Ovary (tissue), 10 donors: ENCODE measurements at places on chromosomes 5 and 9. TPM values are rescaled to one million over a fixed set of nuclear protein-coding genes. Genes with fewer than 3 reads are reported as not detected.

- no peak overlapping the region for H3K27ac ChIP-seq
- H3K4me3 ChIP-seq: no peak overlapping the region
Observed at GRCh38 chr9:113148781-113149510, 1.9 kb upstream of the SLC31A2 start.

GRCh38 chr5:142012186-142012785 lies 541 bp downstream of the GNPDA1 start:
- H3K27ac ChIP-seq: peak overlapping the region; percentile 91
- peak overlapping the region; percentile 78 for H3K4me3 ChIP-seq
- H3K4me1 ChIP-seq: no peaks in the 10 kb centered on the region
- DNase-seq: peak; percentile 45
- H3K36me3 ChIP-seq: no peaks in the 10 kb centered on the region

DNA sequence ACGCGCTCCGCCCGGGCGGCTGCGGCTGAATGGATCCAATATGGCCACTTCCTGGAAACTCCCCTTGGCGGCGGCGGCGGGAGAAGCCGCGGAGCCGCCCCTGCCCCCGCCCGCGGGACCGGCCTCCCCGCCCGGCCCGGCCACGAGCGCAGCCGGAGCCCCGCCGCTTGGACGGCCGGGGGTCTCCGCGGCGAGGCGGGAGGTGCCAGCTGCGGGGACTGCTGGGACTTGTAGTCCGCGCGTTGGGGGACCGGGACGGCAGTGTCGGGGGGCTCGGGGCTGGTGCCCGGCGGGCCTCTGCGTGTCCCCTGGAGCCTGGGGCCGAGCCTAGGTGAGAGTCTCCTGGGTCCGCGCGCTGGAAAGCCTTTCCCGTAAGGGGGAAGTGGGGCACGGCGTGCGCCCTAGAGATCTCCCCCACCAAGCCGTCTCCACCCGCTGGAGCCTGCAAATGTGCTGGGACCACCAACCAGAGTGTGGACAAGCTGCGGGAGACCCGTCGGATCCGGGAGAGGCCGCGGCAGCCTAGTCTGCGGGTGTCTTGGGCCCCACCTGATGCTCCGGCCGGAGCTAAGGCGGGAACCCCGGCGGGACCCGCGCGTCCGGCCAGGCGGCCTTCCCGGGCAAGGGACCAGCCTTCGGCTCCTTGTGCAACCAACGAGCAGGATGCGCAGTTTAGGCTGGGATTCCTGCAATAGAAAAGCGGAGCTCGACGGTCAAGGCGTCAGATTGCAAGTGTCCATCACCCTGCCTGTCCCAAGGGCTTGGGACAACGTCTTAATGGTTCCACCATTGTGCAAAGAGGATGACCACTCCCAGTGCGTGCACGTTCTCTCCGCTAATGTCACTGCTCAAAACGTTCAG lies at the start of gene SEPTIN8:
SEPTIN8 (minus strand) TSS at position 31 of the 861 bp plus-strand sequence. CDS start 102 bp downstream, outside the sequence.
- H3K36me3 ChIP-seq: no peaks in the 10 kb centered on the region
- peak; percentile 63 for DNase-seq
- H3K4me3 ChIP-seq: peak within 1 kb of the TSS; percentile 80
- H3K4me1 ChIP-seq: peaks cover 5% of the 10 kb centered on the region
- H3K27me3 ChIP-seq: no peaks in the 10 kb centered on the region

DNA sequence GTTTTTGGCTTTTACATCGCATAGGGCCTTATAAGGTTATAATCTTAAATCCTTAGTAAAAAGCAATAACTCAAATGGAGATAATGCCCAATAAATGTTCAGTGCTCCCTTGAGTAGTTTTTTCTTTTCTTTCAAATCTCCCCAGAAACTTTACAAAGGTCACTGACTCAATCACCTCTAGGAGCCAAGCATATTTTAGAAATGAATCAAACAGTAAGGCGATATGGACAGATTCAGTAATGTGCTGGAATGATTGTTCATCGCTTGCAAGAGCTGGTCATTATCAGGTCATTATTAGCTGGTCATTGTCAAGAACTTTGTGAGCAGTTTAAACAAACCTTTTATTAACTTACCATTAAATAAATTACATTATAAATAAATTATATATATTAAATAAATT lies 130.4 kb upstream of the SLIT3 start:
- H3K4me1 ChIP-seq: no peaks in the 10 kb centered on the region
- H3K27me3 ChIP-seq: no peaks in the 10 kb centered on the region
- no peaks in the 10 kb centered on the region for H3K36me3 ChIP-seq
- H3K27ac ChIP-seq: no peak overlapping the region
- no peak for DNase-seq

DNA sequence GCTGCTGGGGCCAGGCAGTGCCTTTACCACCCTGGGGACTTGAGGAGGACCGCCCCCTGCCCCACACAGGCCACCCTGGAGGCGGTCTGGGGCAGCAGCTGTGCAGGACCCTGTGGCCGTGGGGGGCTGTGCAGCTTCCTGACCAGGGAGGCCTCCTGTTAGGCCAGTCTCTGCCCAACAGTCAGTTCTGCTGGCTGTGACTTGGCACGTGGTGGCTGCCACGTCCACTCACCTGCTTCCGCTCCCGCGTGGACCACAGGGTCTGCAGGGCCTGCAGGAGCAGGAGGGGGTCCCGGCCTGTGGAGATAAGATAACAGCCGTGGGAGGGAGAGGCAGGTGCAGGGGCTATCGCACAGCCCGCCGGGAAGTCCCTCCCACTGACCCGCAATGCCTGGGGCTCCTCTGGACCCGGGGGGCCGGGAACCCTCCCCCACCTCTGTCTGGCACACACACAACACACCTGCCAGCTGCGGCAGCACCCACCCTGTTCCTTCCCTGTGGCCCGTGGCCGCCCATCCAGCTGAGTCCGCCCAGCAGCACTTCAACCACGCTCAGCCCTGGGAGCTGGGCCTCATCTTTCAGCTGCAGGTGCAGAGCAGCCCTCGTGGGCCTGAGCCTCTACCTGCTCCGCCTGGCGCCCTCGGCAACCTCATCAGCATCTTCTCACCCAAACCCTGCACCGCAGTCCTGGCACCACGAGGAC lies 39.7 kb downstream of the EXD3 start:
- DNase-seq: peak; percentile 25
- H3K4me1 ChIP-seq: no peaks in the 10 kb centered on the region
- H3K4me3 ChIP-seq: no peak overlapping the region

Gene NUTM2G
- total RNA-seq: not detected

Gene PCDHGA12
- total RNA-seq: 8.5 TPM

Gene ZNF608
- 11.1 TPM for total RNA-seq

GRCh38 chr9:91948101-91948596 lies 1.9 kb downstream of the ROR2 start:
- peak overlapping the region; percentile 49 for H3K4me3 ChIP-seq
- H3K36me3 ChIP-seq: no peaks in the 10 kb centered on the region
- peaks cover 7% of the 10 kb centered on the region for H3K4me1 ChIP-seq
- peak; percentile 47 for DNase-seq
- no peak overlapping the region for H3K27ac ChIP-seq

- no peaks in the 10 kb centered on the region for H3K27me3 ChIP-seq
- H3K36me3 ChIP-seq: no peaks in the 10 kb centered on the region
- H3K4me1 ChIP-seq: no peaks in the 10 kb centered on the region
- no peak overlapping the region for H3K4me3 ChIP-seq
- H3K27ac ChIP-seq: no peak overlapping the region
Observed at GRCh38 chr5:2747363-2748162, 3.9 kb downstream of the IRX2 start.

Gene CTNND2
- 2.3 TPM for total RNA-seq

DNA sequence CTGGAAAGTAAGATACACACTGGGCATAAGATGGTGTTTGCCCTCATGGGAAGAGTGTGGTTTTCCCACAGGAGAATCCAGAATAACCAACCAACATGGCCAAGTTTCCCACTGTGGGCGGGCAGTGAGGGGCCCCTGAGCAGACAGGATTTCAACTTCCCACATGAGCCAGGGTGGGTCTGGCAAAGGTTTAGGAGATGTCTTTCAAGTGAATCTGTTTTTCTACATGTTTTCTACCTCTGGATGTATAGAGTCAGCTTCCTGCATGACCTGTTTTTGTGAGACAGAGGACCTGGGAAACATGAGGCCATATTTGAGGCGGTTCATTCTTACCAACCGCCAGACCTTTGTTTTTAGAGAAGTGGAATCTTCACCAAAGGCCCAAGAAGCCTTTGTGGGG lies 100.5 kb downstream of the TLE4 start:
- no peak overlapping the region for H3K27ac ChIP-seq
- H3K4me1 ChIP-seq: peaks cover 9% of the 10 kb centered on the region
- no peaks in the 10 kb centered on the region for H3K27me3 ChIP-seq
- H3K4me3 ChIP-seq: no peak overlapping the region
- no peaks in the 10 kb centered on the region for H3K36me3 ChIP-seq

DNA sequence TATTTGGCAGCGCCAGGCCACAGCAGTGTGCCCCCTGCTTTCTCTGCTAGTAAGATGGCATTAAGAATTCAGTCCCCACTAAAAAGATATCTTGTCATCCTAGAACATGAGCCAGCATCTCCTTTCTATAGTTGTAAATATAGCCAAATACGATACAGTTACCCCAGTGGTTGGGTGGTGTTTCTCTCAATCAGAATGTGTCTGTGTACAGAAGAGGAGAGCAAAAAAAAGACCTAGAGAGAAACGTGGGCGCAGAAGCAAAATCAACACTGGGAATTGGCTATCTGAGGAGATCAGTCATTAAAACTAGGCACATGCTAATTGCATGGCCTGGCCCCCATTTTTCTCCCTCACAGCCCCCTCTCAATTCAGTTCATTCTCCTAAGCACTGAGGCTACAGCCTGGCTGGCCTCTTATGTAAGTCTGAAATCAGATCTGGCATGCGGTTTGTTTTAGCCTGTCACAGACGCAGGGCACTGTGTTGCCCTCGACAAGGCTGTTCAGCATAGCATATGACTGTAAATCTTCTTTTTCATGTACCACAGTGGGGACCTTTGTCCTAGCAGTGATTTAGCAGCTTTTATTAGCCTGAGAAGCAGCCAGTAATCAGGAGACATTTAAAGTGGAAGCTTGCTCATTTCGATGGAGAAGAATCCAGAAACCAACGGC lies 57.8 kb downstream of the RORB start:
- H3K27me3 ChIP-seq: no peaks in the 10 kb centered on the region
- H3K4me3 ChIP-seq: no peak overlapping the region
- H3K27ac ChIP-seq: no peak overlapping the region
- DNase-seq: no peak
- H3K36me3 ChIP-seq: no peaks in the 10 kb centered on the region
- no peaks in the 10 kb centered on the region for H3K4me1 ChIP-seq

- H3K27me3 ChIP-seq: no peaks in the 10 kb centered on the region
- no peaks in the 10 kb centered on the region for H3K36me3 ChIP-seq
- H3K4me3 ChIP-seq: no peak overlapping the region
- H3K4me1 ChIP-seq: no peaks in the 10 kb centered on the region
Observed at GRCh38 chr5:86674069-86674468, 56.3 kb downstream of the COX7C start.

DNA sequence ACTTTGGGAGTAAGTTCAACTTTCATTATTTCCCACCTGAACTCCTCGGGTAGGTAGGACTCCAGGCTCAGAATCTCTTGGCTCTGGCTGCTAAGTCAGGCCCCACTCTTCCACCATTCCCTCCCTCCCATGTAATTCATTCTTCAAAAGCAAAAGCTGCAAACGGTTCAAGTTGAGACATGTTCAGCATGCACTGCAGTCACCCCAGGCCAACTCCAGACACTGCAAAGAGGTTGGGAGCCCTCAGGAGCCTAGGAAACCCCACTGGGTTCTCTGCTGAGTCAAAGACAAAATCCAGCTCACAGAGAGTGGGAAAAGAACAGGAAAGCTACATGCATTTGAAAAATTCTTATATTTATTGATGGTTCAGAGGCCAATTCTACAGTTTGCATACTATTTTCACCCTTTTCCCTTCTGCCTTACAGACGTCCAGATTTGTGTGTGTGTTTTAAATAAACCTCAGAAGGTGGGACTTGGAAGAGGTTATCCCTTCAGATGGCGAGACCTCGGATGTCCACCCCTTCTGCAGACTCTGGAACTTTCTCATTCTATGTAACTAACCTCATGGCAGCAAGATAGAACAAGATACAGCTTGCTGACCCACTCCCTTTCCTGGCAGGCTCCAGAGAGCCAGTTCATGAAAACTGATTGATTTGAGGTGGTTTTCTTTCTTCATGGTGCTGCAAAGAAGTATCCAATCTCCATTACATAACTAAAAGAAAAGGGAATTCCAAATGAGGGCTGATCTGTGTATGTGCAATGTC lies 65.7 kb upstream of the EQTN start:
- no peak for DNase-seq
- no peak overlapping the region for H3K4me3 ChIP-seq
- no peak overlapping the region for H3K27ac ChIP-seq
- peaks cover 26% of the 10 kb centered on the region for H3K4me1 ChIP-seq
- H3K27me3 ChIP-seq: no peaks in the 10 kb centered on the region

GRCh38 chr5:89954916-89955315 lies 454.6 kb downstream of the CETN3 start:
- H3K27ac ChIP-seq: no peak overlapping the region
- H3K4me1 ChIP-seq: no peaks in the 10 kb centered on the region
- no peaks in the 10 kb centered on the region for H3K27me3 ChIP-seq
- DNase-seq: no peak
- H3K4me3 ChIP-seq: no peak overlapping the region
- no peaks in the 10 kb centered on the region for H3K36me3 ChIP-seq

- DNase-seq: no peak
- H3K27me3 ChIP-seq: peaks cover 7% of the 10 kb centered on the region
- no peak overlapping the region for H3K27ac ChIP-seq
Observed at GRCh38 chr9:23822261-23823169, 3.5 kb downstream of the ELAVL2 start.

Gene PRR16
- 11.0 TPM for total RNA-seq

Gene SH3GL2
- total RNA-seq: 4.0 TPM

Gene TNFSF15
- 0.32 TPM for total RNA-seq

- H3K27ac ChIP-seq: peak overlapping the region; percentile 4
- H3K27me3 ChIP-seq: no peaks in the 10 kb centered on the region
- H3K4me1 ChIP-seq: peaks cover 16% of the 10 kb centered on the region
- no peak overlapping the region for H3K4me3 ChIP-seq
- H3K36me3 ChIP-seq: no peaks in the 10 kb centered on the region
- peak; percentile 56 for DNase-seq
Observed at GRCh38 chr9:127035948-127036347, 86.5 kb downstream of the ANGPTL2 start.

GRCh38 chr5:173850659-173851058 lies 37.5 kb upstream of the CPEB4 start:
- no peaks in the 10 kb centered on the region for H3K27me3 ChIP-seq
- H3K27ac ChIP-seq: no peak overlapping the region
- H3K4me1 ChIP-seq: no peaks in the 10 kb centered on the region
- no peak for DNase-seq

GRCh38 chr9:77882294-77882693 lies 149.3 kb downstream of the GNAQ start:
- H3K27me3 ChIP-seq: no peaks in the 10 kb centered on the region
- H3K4me1 ChIP-seq: peaks cover 8% of the 10 kb centered on the region
- no peak overlapping the region for H3K4me3 ChIP-seq
- no peak overlapping the region for H3K27ac ChIP-seq

Gene MTMR12
- 39.0 TPM for total RNA-seq

- H3K4me3 ChIP-seq: no peak overlapping the region
- H3K4me1 ChIP-seq: peaks cover 5% of the 10 kb centered on the region
- H3K27me3 ChIP-seq: no peaks in the 10 kb centered on the region
- no peak for DNase-seq
Observed at GRCh38 chr9:124493218-124493617, 14.0 kb downstream of the NR5A1 start.

GRCh38 chr5:105735704-105736103 lies 1935.0 kb downstream of the EFNA5 start:
- DNase-seq: no peak
- no peaks in the 10 kb centered on the region for H3K4me1 ChIP-seq
- no peak overlapping the region for H3K27ac ChIP-seq
- H3K27me3 ChIP-seq: no peaks in the 10 kb centered on the region
- no peaks in the 10 kb centered on the region for H3K36me3 ChIP-seq

GRCh38 chr9:138047469-138048040 lies 170.0 kb downstream of the CACNA1B start:
- H3K4me1 ChIP-seq: no peaks in the 10 kb centered on the region
- no peak overlapping the region for H3K4me3 ChIP-seq
- DNase-seq: no peak
- H3K27me3 ChIP-seq: no peaks in the 10 kb centered on the region
- no peak overlapping the region for H3K27ac ChIP-seq

Gene SEC16A
- 50.2 TPM for total RNA-seq

Gene NOXA1
- 13.8 TPM for total RNA-seq
